ENCODE measurements at places on chromosomes 5 and 9.
A peak's percentile ranks its signal among the peaks of the same experiment; 100 is the strongest.

DNA sequence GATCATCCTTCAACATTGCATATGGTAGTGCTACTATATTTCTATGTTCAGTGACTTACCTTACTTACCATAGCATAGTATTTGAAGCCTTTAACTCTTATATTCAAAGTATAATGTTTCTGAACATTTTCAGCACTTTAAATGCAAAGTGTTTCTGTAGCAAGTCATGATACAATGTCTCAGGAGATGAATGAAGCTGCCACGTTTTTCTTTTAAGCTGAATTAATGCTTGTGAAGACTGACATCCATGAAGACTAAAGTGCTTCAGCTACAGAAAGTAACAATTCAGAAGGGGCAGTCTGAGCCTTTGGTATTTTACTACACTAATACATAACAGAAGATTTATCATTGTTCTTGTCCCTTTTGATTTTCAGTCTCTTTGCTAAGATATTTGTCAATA lies 709.1 kb upstream of the ARRDC3 start:
- no peak for DNase-seq

DNA sequence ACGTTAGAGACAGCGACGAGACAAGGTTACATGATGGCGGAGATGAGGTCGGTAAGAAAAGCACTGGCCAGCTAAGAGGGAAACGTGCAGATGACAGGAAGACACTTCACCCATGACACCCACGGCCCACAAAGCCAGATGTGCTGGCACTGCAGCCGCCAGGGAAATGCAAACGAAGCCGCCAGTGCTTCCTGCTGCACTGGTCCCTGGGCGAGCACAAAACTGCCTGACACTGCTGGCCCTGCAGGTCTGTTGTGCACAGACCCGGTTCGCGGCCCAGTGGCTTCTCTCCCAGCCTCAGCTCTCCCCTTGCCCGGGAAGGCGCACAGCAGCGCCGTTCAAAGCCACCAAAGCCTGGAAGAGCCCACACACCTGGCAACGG lies 20.3 kb downstream of the QSOX2 start:
- no peak for DNase-seq

GRCh38 chr5:170538696-170539586 lies 35.1 kb downstream of the KCNIP1 start:
- no peak for DNase-seq

DNA sequence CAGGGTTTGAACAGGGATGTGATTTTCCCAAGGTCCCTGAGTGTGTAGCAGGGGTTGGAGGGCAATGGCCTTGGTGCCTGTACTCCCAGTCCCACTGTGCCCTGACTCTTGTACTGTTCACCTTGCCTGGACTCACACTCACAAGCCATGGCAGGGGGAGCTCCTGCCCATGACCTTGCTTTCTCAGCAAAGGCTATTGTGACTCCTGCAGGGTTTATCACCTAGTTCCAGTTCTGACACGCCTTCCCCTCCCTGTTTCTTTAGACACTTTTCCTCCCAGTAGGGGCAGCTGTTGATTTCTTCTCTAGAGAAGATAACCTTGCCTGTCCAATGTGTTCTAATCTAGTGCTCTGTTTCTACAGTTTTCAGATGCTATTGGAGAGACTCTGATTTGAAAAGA lies 139.5 kb downstream of the FSTL4 start:
- DNase-seq = no peak

GRCh38 chr5:134451936-134452505 lies 40.3 kb upstream of the CDKN2AIPNL start:
- no peak for DNase-seq

GRCh38 chr9:133606708-133607025 lies 2.5 kb downstream of the FAM163B start:
- DNase-seq = no peak

- DNase-seq = no peak
Observed at GRCh38 chr5:67291066-67291465, 94.5 kb upstream of the CD180 start.

DNA sequence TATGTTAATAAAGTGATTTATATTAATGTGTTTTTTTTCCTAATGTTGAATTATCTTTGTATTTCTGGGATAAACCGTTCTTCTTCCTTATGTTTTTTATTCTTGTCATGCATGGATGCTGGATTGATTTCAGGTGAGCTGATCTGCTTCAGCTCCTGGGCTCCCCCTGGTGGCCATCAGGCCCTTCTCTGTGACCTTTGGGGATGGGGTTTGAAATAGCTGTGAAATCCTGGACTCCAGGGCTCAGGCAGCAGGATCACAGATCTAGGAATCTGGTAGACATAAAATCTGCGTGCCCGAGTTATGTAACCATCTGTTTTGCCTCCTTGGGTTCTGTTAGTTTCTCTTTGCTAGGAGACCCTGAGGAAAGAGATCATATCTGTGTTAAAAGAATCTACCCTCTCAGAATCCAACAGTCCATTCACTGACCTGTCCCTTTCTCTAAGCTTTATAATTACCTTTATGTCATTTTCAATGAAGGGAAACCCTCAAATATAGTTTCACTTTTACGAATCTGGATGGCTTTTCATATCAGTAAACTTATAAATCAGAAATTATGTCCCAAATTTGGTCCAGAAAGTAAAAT lies 12.2 kb upstream of the OR13J1 start:
- DNase-seq = peak; percentile 91

DNA sequence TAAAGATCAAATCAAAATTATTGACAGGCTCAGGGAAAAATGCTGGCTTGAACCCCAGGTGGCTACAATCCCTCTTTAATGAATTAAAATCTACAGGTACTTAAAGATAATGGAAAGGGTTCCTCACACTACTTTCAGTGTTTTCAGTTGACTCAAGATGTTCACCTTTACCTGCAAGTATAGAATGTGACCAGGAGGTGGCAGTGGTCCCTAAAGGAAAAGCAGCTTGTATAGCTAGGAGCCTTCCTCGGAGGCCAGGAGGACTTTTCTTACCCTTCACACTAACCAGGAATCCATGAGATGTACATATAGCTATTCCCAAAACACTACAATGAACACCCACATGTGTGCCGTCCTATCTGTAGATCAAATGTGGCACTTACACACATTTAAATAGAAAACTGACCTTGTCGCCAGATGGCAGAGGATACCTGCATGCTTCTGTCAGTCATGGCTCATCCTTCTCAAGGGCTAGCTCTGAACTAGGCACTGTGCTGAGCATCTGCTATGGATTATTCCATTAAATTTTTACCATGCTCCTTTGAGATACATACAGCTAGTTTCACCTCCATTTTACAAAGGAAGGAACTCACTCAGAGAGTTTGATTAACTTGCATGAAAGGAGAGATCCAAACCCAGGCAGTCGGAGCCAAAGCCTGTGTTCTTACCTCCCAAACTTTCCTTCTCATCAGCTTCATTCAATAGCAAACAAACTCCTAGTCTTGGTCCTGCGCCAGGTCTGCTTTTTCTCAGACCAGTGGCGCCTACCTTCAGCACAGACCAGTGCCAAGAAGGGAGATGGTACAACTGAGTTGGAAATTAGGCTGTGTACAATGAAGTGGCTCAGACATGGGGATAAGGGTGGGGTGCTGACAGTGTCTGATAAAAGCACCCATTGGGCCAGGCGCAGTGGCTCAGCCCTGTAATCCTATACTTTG lies 24.5 kb downstream of the C9orf152 start:
- DNase-seq = peak; percentile 64

DNA sequence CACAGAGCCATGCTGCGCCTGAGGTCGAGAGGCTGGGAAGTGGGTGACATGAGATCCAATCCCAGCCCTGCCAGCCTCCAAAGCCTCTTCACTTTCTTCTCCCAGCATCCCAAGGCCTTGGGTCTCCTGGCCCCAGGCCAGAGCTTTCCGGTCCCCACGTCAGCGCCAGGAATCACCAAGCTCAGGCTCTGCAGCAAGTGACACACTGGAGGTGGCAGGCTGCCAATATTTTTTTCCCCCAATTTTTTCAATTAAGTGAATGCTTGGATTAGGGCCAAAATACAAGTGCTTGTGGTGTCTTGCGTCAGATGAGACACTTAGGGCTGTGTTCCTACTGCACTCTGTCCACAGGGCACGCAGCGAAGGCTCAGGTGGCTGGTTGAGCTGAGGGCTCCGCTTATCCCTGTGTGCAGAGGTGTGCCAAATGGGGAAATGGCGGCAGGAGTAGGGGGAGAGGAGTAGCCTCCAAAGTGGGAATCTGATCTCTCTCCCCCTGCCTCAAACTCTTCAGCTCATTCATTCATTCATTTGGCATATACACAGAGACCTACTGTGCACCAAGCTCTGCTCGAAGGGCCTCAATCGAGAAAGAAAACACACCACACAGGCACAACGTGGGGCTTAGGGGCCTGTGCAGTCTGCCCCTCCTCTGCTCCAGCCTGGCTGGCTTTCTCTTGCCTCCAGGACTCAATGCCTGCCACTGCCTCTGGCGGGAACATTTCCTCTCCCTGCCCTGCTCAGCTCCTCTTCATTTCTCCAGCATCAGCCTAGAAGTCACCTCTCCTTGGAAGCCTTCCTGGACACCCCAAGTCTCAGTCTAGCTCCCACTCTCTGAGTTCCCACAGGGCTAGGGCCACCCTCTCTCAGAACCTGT lies 16.6 kb downstream of the SH3PXD2B start:
- DNase-seq = no peak

GRCh38 chr5:82858151-82859025 lies 218.8 kb downstream of the TMEM167A start:
- no peak for DNase-seq

GRCh38 chr9:4490705-4491625 lies 697 bp downstream of the SLC1A1 start:
- DNase-seq = peak; percentile 63

DNA sequence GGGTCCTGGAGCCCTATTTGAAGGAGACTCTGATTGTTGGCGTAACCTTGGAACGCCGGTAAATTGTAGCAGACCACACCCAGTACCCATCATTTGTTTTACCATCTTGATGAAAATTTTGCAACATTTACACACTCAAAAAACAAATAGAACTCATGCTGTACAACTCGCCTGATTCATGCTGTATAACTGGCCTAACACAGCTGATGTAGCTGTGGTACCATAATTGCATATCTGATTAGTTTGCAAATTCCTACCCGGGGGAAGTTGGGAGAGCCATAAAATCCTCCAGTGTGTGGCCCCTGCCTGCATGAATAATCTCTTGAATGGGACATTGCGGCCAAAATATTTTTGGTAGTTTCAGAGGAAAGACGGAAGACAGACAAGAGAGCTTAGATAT lies 9.7 kb downstream of the NIPAL4 start:
- DNase-seq = no peak

DNA sequence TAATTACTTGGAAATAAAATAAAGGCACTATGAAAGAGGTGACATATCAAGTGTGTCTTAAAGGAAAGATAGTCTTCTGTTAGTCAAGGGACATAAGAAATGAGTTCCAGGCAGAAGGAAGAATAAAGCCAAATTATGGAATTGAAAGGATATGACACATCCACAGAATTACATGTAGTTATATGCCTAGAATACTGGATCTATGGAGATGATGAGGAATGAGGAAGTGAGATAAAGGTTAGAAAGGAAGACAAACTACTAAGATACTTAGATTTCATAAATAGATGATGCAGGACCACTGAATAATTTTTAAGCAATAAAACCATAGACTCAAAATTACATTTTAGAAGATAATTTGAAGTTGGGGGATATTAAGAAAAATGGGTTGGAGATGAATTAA lies 609.8 kb downstream of the PTPRD start:
- no peak for DNase-seq

- DNase-seq = no peak
Observed at GRCh38 chr5:118647587-118647986, 340.8 kb downstream of the DTWD2 start.

DNA sequence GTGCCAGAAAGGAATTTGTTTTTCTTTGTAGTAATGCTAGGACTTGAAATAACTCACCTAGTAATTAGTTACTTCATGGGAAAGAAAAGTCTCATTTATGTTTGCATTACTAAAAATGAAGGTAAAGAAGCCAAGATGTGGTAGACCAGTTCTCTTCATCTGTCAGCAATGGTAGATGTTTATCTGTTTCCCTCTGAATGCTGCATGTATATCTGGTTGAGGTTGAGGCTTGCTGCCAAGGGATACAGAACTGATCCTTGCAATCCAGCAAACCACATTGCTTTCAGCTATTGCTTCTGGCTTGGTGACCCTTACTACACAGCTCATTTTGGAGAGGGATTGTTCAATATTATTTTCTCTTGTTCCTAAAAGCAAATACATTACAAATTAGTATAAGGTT lies 73.6 kb downstream of the ZNF474 start:
- no peak for DNase-seq

DNA sequence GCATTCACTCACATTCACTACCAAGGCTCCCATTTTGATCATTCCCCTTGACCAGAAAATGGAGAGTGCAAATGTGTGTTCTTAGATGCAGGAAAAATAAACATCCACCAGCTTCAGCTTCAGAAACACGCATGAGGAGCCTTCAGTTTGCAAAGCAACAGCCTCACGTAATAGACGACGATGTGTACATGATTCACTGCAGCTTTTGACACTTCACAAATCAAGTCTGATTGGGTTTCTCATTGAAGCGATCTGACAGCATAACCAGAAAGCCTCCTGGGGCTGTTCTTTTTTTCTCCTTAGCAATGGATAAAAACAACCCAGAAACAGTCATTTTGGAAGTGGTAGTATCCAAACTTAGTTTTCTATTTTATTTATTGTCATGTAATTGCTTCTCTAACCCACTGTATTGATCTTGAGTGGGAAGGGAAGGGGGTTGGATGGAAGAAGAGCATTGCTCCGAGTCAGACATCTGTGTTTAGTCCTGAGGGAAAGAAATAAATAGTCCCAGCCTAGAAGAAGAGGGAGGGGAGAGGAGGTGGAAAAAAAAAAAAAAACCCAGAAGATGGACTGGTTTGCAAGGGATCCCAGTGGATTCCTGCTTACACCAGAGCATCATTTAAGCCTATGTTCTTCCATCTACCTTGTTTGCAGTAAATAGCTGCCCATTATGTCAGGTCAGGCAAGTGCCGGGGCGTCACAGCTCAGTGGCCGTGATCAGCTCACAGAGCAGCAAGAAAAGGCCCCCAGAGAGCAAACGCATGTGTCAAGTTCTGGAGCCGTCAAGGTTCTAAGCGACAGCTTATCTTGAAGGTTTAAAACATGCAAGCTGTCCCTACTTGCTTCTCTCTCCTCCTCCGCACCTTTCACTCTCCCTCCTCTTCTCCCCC lies 190.2 kb upstream of the SNX2 start:
- no peak for DNase-seq

GRCh38 chr5:159058716-159059636 lies 40.7 kb downstream of the EBF1 start:
- DNase-seq = no peak

- DNase-seq = no peak
Observed at GRCh38 chr5:116546033-116546742, 28.4 kb downstream of the SEMA6A start.

DNA sequence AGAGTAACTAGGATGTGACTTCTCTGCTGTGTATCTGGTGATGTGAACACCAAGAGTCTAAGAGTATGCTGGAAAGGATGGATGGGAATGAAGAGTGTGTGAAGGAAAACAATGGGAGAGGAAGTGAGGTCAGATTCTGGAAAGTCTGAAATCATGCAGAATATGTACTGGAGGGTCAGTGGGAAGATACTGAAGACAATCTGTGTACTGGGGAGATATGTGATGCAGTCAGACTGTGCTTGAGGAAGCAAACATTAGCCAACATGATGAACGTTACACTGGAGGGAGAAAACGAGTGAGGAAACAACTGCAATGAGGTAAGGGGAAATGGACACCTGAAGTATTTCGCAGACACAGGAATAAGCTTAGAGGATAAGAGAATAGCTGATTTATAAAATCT lies 105.7 kb downstream of the NR3C1 start:
- DNase-seq = no peak

GRCh38 chr5:100452126-100452525 lies 83.0 kb upstream of the FAM174A start:
- no peak for DNase-seq

- DNase-seq = no peak
Observed at GRCh38 chr9:116549786-116550660, 137.1 kb upstream of the TRIM32 start.

GRCh38 chr9:23659346-23660006 lies 166.6 kb downstream of the ELAVL2 start:
- no peak for DNase-seq
